Stimulated activated CD4-positive, alpha-beta T cell treated with anti-CD3 and anti-CD28 coated beads, Interleukin-4, amount 100 ng/mL, for 24 hours (primary cell): ENCODE measurements at places on chromosomes 4 and X.
A peak's percentile ranks its signal among the peaks of the same experiment; 100 is the strongest.

- DNase-seq = no peak
These were observed 113.6 kb downstream of the CNKSR2 start for GRCh38 chrX:21487832-21488231.

DNA sequence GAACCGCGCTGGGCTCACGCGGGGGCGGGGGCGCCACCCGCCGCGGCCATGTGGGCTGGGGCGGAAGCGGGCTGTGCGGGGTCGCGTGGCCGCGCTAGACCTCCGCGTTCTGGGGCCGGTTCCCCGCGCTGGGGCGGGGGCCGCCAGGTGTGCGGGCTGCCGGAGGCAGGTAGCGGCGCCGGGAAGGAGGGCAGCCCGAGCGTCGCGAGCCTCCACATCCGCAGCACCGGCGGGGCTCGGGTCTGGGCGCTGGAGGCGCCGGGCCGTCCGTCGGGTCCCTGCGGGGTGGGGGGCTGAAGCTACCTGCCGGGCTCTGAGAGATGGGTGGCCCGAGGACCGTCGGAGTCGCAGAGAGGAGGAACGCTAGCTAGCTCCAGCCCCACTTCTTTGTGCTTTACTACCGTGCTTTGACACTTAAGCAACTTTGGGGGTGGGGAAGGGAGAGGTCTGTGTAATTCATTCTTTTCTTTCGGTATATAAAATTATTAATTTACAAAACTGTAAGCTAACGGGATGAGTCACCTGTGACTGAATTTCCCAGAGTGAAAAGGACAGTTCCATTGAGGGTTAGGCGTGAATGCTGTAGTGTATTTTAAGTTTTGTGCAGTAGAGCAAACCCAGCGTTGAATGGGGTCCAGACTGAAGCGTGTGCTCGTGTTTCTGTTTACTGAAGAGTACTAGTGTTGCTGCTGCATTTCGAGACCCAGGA is 689 bp downstream of the METAP1 start:
- DNase-seq = peak; percentile 35

GRCh38 chrX:119478504-119478903 is 10.3 kb downstream of the SLC25A5 start:
- no peak for DNase-seq

DNA sequence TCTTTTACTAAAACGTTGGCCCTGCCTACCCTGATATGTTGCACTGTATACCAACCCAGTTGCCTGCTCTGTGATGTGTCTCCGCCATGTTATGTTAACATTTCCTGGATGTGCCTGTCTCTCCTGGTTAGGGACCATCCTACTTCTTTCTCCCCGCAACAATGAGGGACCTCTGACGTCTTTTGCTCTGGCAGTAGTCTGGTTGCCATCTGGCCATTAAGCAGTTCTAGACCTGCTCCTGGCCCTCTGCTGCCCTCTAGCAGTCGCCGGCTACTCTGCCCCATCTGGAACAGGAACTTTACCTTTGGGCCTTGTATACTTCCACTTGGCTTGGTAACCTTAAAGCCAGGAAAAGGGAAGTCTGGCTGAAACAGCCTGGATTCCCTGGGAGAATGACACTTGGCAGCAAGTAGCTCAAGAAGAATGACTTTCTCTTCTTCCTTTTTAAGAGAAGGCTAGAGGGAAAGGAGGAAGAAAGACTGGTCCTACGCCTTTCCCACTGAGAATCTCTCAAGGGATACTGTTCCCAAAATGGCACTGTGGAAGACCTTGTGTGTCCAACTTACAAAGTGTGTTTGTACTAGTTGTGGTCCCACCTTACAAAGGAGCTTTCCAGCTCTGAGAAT is 63.5 kb downstream of the GPC3 start:
- peak; percentile 10 for DNase-seq

DNA sequence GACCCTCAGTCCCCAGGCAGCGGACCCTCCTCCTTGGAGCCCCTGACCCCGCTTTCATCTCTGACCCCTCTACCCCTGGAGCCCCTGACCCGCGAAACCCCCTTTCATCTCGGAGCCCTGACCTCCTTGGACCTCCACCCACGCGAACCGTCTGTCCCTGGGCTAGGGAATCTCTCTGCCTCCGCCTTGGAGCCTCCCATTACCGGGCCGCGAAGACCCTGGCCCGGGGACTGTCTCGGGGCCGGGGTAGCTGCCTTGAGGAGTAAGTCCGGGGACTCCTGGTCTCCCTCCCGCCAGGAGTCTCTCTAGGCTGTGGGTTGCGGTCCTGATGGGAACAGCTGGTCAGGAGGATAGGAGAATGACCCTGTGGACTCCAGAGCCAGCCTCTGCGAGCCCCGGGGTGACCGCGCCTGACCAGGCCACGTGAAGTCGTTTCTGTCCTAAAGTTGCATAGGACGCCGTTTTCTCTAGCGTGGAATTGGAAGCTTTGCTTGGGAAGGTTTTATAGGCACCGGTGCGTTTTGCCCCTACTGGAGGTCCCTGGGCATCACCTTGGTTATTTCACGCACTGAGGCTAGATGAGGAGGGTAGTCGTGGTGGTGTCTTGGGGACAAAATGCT is 824 bp downstream of the TBC1D14 start:
- DNase-seq = peak; percentile 22

- DNase-seq = no peak
These were observed 62.5 kb downstream of the SEL1L3 start for GRCh38 chr4:25800245-25800644.
